AG04450 (cell line): ENCODE measurements at places on chromosomes 2 and 18.
A peak's percentile ranks its signal among the peaks of the same experiment; 100 is the strongest.

- DNase-seq: no peak
Observed at GRCh38 chr2:198571393-198571792, 767.0 kb downstream of the PLCL1 start.

- no peak for DNase-seq
Observed at GRCh38 chr2:180360283-180360618, 353.2 kb upstream of the CWC22 start.

GRCh38 chr18:36187826-36188721 is 777 bp downstream of the MOCOS start:
- no peak for DNase-seq

- no peak for DNase-seq
Observed at GRCh38 chr2:223920109-223920508, 25.0 kb downstream of the WDFY1 start.

DNA sequence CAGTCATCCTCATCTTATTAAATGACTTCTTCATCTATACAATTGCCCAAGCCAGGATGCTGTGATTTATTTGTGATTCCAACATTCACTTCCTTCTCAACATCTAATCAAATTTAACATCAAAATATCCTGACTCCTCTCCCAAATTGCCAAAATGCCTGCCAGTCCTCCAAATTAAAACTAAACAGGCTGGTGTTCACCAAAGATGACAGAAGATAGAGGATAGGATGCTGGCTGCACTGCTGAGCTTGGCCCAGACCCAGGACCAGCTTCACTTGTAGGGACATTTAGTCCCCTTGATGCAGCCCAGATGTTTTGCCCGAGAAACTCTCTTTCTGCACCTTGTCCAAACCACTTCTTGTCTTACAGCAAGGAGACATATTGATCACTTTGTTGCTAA is 540.0 kb upstream of the CNTNAP5 start:
- DNase-seq: no peak

GRCh38 chr2:27320958-27321543 is 1.8 kb downstream of the MPV17 start:
- peak; percentile 96 for DNase-seq

- DNase-seq: no peak
Observed at GRCh38 chr2:220437938-220438337, 810.5 kb downstream of the SLC4A3 start.

GRCh38 chr2:86038291-86039081 is 67.2 kb downstream of the POLR1A start:
- no peak for DNase-seq

GRCh38 chr2:141654311-141654710 is 476.5 kb downstream of the LRP1B start:
- DNase-seq: no peak

GRCh38 chr2:70671092-70671675 is 96.8 kb downstream of the ADD2 start:
- DNase-seq: no peak

GRCh38 chr2:95041060-95041823 is 15.7 kb downstream of the MAL start:
- no peak for DNase-seq

- no peak for DNase-seq
Observed at GRCh38 chr2:10947005-10947440, 35.3 kb downstream of the KCNF1 start.

DNA sequence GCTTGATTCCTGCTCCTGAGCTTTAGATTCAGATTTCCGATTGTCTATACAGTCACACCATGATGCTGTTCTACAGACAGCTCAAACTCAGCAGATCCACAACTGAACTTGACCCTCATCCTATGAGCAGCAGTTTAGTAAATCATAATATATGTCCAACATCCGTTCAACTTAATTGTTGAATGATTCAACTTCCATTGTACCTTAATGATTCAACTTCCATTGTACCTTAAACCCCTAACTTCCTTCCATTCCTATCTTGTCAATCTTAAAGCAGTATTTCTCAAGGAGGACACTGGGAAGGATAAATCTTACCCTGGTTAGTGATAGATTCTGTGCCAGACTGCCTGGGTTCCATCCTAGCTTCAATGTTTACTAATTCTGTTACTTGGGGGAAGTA is 60.1 kb downstream of the PIGN start:
- no peak for DNase-seq

- no peak for DNase-seq
Observed at GRCh38 chr2:3594493-3595281, at the start of gene COLEC11. Gene COLEC11, plus strand, starts transcription at chr2:3595112. Its CDS starts 9,229 bp downstream, at chr2:3604341.

DNA sequence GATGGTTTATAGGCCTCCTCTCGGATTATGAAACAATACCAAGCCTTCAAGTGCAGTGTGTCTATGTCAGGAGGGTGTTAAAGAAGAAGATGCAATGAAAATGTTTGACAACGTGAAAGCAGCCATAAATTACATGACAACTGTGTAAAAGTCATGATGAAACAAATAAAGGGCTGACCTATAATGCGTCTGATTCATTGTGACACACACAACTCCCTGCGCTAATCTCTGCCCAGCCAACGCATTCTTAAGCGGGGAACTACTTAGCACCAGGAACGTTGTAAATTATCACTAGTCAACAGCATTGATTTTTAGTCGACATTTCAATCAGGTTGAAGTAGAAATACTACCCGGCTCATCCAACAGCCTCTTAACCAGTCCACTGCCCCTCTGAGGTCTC is 26.8 kb downstream of the BCL11A start:
- no peak for DNase-seq

- no peak for DNase-seq
Observed at GRCh38 chr2:152894051-152894450, 175.6 kb downstream of the ARL6IP6 start.

DNA sequence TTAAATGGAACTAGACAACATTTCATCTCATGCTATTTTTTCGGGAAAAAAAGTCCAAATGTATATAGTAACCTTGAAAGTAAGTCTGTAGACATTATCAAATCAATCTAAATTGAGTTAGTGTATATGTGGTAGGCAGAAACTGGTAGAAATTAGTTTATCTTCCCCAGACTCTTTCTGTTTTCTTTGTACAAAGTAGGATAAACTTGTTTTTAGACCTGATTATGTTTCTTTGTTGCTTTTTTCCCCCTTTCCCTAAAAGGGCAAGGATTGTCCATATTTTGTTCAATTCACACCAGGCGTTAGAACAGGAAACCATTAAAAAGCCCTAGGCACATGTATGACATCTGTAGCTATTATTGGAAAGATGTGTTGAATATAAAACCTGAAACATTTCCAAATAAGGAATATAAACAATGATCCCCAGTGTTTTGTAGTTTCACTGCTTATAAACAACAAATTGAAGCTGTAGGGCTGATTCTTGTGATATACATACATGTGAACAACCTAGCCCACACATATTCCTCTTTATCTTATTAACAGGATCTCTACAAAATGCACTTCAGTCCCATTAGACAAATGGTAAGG is 528.3 kb downstream of the PARD3B start:
- DNase-seq: no peak

DNA sequence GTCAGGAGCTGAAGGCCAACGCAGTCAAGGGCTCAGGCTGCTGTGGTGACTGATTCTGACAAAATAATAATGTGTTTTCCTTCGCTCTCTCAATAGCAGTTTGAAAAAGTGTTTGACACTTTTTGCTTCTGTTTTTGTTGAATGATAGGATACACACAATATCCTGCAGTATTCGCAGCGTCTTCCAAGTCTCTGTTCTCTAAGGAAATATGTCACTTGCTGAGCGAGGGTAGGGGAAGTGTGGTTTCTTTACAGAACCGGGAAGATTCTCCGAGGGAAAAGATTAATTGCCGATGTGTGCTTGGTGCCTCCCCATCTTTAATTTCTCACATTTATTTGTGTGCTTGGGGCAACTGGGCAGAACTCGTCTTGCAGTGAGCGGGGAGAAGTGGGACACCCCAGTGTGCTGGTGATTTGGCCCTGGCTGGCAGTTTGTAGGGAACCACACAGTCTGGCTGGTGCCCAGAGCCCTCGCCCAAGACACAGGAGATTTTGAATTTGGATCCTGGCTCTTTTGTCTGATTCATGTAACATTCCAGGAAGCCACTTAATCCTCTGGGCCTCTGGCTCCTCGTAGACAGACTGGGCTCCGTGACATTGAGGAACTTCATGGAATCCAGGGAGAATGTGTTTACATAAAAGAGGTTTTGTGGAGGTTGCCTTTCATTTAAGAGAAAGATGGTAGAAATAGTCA is 169.4 kb downstream of the LDLRAD4 start:
- DNase-seq: no peak

DNA sequence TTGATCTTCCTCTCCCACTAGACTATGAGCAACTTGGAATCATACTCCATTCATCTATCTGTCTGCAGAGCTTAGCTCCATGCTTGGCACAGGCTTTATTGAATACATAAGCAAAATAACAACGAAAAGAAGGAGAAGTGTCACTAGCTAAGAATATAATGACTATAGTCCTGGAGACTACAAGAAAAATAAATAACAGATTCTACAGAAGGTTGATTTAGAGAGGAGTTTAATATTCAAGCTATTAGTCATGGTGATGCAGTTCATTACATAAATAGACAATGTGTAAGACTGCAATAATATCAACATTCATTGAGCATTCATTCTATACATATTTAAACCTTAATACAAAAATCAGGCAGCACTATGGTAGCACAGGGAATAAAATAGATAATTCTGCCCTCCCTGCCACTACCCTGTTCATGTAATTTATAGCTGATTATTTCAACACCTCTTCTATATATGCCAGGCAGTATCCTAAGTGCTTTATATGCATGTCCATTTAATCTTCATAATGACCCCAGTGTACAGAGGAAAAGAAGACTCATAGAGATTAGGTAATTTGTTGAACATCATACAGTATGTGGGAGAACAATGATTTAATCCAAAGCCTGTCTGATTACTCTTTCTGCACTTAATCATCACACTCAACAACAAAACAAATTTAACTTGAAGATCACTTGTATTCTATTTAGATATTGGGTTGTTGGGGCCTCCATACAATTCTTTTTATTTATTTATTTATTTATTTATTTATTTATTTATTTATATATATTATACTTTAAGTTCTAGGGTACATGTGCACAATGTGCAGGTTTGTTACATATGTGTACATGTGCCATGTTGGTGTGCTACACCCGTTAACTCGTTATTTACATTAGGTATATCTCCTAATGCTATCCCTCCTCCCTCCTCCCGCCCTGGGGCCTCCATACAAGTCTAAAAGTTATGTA is 165.3 kb downstream of the RNF152 start:
- no peak for DNase-seq

DNA sequence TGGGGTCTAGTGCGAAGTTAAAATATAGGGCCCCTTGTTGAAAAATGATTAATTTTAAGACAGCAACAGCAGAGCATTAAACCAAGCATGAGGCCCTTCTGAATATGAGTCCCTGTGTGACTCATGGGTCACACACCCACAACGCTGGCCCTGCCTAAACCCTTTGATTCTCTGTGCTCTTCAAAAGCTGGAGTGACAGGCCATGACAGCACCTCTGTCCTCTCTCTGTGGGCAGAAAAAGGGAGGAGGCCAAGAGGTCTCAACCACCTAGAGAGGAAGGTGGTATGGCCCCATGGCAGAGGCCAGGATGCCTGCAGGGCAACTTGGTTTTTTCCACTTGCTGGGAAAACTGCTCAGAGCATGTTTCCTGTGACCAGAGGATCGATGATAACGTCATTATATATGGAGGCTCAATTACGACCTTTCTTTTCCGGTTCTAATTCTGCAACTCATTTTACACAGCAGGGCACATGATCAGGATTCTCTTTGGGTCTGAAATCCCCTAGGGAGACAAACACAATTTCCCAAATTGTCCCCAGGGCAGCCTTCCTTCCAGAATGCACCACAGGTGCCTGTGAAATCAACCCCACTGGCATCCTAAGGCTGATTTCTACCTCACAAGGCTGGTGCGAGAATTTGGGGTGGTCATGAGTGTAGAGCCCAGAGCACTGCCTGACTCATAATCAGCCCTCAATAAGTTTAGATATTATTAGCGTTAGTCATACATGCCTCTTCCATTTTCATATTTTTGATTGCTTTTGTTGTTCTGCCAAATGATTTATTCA is 102.0 kb upstream of the PPP1CB start:
- DNase-seq: no peak

DNA sequence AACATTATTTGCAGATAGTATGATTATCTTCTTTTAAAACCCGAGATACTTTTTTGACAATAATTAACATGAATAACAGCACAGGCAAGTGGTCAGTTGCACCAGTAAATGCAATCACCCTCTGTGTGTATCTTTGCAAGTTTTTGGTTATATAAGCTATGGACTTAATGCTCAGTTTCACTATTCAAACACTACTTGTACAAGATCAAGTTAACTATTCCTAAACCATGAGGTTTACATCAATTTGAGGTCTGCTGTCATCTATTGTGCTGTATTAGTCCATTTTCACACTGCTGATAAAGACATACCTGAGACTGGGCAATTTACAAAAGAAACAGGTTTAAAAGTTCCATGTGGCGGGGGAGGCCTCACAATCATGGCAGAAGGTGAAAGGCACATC is 323.2 kb downstream of the NR4A2 start:
- DNase-seq: no peak

GRCh38 chr2:16425462-16426336 is 239.9 kb downstream of the CYRIA start:
- no peak for DNase-seq

GRCh38 chr2:142179686-142180085 is 48.9 kb upstream of the LRP1B start:
- DNase-seq: no peak

DNA sequence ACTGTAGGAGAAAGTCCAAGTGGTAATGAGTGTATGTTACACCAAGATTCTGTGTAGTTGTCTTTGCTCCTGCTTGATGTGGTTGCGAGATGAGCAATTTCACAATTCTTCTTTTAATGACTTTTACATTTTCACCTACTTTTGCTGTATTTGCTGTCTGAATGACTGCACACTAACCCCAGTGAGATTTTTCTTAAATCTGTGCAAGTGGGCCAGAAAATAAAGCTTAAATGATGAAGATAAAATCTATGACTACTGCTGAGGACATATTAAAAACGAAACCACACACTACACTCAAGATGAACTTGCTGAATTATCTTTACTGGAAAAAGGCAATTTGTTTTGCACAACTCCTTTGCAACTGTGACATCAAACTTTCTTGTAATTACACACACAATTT is 4.1 kb downstream of the LDAH start:
- DNase-seq: no peak

- DNase-seq: no peak
Observed at GRCh38 chr2:212991120-212991519, 160.3 kb downstream of the IKZF2 start.

- DNase-seq: no peak
Observed at GRCh38 chr2:20455076-20455587, 8.3 kb downstream of the RHOB start.

GRCh38 chr2:156229724-156230362 is 102.7 kb downstream of the NR4A2 start:
- no peak for DNase-seq

DNA sequence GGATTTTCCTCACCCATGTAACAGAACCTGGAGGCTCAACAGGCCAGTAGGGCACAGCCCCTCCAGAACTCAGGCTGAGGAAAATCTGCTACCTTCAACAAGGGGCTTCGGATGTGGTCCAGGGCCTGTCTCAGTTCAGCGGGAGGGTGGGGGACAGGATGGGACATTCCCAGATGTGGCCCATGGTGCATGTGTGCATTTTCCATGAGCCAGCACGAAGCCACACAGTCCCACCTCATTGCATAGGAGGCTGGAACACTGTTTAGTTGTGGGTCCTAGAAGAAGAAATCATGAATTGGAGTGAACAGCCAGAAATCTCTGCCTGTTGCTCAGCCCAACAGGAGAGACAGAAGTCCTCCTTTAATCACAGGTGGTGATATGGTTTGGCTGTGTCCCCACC is 469.6 kb upstream of the MYT1L start:
- DNase-seq: no peak

- DNase-seq: no peak
Observed at GRCh38 chr2:217643789-217644301, 358.9 kb downstream of the TNS1 start.

- DNase-seq: no peak
Observed at GRCh38 chr18:71850602-71851001, 693.5 kb downstream of the CBLN2 start.
